ENCODE measurements at places on chromosomes 1 and 21.

DNA sequence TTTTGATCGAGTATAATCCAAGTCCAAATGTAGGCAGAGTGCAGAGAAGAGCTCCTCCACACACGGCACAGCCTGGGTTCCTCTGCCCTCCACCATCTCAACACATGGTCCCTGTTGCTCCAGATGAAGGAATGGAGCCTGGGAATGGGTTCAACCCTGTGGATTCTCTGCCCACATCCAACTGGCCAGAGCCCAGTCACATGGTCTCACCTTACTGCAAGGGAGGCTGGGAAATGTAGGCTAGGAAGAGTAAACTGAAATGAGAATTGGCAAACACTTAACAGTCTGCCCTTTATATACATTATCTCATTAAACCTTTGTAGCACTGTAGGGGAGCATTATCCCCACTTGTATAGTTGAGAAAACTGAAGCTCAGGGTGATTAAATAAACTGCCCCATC lies 60.1 kb upstream of the RAB4A start:
- DNase-seq = no peak

DNA sequence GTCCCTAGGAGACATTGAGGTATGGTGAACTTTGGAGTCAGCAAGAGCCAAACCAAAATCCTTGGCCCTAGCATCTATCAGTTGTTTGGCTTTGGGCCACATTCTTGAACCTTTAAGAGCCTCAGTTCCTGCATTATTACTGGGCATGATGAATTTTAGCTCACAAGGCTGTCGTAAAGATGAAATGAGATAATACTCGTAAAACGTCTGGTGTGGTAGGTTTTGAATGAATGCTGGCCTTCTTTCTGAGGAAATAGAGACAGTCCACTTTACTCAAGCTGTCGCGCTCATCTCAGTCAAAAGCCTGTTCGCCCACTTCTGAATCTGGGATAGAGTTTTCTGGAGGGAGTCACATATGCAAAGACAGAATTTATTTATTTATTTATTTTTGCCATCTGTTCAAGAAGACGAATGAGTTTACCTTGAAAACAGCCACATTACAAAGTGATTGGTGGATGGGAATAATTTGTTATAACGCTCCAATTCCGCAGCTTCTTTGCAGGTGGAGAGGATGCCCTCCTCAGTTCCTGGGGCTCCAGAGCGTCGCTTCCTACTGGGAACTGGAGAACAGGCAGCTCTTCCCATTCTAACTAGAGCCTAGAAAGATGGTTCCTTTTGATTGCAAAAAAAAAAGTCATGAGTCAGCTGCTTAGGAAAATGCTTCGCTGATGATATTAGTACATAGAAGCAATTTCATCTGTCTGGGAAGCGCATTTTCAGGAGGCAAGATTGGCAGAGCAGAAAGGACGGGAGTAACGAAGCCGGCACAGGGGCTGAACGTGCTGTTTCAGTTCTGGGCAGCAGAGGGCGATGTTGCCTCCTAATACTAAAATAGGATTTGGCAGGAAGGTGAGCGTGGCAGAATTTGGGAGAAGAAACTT lies 49.9 kb upstream of the CYP2J2 start:
- peak; percentile 46 for DNase-seq

DNA sequence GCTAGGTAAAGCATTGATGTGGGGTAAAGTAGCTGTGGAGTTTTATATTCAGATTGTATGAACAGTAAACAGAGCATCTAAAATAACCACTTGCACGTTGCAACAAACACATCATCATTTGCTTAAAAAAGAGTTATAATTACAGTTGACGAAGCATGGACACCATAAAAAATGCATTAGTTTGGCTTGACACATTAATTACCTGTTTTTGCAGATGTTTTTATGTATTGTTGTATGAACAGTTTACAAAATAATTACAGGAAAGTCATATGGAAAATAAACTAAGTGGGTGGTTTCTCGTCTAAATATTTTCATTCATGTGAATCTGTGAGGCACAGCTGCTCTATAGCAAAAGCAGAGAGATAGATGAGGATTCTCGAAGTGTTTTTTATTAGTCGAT lies 108.3 kb downstream of the RPS6KC1 start:
- DNase-seq = no peak

- no peak for DNase-seq
These were observed 156.0 kb upstream of the VAMP3 start for GRCh38 chr1:7615138-7615537.

GRCh38 chr1:175820456-175821025 lies 77.1 kb upstream of the TNR start:
- no peak for DNase-seq

DNA sequence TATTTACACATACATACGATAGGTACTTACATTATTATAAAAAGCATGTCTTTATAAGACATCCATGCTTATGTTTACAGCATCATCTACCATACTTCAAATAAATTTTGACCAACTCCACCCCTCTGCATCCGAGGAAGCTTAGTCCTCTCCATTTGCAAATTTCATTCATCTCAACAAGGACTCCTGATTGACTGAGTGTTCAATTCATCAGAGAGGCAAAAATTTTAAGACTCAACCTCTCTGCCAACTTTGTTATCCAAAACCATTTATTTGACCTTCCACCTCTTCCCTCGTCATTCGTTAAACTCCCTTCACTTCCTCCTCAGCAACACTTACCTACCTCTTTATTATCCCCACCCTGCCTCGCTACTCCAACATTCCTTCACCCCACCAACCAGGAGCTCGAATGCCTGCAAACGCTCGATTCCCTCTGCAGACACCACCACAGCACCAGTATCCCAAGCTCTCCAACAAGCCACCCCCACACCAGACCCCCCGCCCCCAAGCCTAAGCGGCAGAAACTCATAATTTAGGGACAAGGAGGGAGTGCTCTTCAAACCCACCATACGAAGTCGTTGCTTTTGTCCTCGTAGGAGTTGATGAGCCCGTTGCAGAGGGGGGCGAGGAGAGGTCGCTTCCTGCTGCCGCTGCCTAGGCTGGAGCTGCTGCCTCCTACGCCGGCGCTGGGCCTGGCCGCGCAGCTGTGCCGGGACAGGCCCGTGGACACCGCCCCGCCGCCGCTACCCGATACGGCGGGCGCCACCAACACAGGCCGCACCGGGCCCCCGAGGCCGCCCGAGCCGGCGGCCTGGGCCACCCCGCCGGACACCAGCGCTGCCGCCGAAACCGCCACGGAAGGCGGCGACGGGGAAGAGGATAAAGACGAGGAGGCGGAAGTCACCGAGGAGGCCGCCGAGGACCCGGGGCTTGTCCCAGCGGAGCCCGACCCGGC lies 803 bp downstream of the COP1 start:
- peak; percentile 47 for DNase-seq

DNA sequence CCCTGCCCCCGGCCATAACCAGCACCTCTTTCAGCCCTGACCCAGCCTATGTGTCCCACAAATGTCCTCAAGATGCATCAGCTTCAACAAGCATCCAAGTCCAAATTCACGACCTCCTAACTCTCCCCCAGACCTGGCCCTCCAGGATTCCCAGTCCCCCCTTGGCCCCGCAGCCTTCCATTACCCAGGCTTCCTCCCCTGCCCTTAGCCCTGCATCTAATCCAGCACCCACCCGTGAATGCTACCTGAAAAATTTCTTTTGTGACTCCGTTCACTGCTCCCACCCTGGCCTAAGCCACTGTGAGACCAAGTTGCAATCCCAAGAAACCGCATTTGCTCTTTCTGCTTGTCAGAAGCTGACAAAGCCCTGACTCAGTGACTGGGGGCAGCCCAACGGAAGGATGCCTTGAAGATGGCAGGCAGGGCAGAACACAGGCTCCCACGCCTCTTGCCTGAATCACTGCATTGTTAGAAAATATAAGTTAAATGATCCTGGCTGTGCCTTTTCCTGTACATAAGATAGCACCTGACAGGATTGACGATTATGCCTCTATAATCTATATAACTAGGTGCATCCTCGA lies 939 bp upstream of the MFAP2 start:
- no peak for DNase-seq

DNA sequence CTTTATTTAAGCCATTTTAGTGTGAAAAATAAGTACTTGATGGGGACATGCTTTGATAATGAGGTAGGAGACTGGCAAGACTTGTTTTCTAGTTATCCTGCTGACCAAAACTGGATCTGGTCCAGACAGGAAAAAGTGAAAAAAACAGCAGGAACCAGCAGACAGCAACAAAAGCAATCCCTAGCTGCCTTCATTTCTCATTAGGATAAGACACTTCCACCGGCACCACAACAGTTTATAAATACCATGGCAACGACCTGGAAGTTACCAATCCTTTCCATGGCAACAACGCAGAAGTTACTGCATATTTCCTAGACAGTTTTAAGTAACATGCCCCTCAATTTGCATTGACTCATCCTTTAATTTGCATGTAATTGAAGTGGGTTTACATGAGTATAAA lies 993.8 kb upstream of the NCAM2 start:
- DNase-seq = no peak

GRCh38 chr1:162996261-162996660 lies 72.9 kb upstream of the RGS4 start:
- no peak for DNase-seq

DNA sequence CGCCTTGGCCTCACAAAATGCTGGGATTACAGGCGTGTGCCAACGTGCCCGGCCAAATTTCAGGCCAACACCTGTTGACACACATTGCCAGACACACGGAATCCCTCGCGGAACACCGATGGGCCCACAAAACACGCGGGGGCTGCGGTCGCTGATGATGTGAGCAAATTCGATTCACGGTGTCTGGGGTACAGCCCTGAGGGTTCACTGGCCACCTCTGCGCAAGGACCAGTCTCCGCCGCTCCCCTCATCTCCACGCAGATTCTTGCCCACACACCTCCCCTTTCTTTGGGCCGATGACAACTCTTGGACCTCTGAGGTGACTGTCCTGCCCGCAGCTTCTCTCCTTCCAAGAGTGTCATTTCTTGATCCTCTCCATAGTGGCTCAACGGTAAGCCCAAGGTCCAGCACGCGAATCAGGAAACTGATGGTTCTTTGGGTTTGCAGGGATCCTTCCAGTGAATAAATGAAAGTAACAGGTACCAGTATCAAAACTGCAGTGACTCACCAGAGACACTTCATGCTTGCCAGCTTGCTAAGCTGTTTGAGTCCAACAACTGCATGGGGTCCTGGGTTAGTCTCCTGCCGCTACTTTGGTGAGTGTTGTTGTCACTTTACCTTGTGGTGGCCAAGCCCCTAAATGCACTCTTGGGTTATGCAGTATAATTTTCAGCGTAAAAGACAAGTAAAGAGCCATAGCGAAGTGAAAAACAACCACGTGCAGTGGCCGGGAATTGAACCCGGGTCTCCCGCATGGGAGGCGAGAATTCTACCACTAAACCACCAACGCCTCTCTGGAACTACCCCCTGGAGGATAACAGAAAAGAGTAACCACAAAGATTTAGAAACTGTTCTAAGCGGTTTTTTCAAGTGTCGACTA lies 11.0 kb upstream of the RNU1-3 start:
- DNase-seq = peak; percentile 59

DNA sequence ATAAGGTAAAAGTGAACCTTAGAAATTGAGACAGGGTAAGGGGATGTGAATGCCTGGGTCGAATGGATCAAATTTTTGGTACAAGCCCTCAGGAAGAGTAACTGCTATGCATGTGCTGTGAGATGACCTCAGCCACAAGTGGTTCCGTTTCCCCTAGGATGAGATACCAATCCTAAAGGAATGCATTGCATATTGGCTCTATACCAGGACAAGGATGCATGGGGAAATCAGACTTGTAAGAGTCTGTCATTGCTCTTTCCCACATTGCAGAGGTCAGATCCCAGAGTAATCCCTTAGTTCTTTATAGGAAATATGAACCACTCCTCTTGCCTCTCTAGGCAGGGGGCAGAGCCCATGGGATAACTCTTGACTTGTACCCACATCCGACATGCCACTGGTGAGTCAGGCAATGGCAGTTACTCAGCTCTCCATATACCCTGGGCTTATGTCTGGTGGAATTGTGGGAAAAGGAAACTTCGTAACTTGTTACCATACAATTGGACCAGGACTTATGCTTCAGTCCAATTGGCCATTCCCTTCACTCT lies 428.3 kb upstream of the ZRANB2 start:
- no peak for DNase-seq

- DNase-seq = no peak
These were observed 18.1 kb upstream of the PGD start for GRCh38 chr1:10380594-10381275.

DNA sequence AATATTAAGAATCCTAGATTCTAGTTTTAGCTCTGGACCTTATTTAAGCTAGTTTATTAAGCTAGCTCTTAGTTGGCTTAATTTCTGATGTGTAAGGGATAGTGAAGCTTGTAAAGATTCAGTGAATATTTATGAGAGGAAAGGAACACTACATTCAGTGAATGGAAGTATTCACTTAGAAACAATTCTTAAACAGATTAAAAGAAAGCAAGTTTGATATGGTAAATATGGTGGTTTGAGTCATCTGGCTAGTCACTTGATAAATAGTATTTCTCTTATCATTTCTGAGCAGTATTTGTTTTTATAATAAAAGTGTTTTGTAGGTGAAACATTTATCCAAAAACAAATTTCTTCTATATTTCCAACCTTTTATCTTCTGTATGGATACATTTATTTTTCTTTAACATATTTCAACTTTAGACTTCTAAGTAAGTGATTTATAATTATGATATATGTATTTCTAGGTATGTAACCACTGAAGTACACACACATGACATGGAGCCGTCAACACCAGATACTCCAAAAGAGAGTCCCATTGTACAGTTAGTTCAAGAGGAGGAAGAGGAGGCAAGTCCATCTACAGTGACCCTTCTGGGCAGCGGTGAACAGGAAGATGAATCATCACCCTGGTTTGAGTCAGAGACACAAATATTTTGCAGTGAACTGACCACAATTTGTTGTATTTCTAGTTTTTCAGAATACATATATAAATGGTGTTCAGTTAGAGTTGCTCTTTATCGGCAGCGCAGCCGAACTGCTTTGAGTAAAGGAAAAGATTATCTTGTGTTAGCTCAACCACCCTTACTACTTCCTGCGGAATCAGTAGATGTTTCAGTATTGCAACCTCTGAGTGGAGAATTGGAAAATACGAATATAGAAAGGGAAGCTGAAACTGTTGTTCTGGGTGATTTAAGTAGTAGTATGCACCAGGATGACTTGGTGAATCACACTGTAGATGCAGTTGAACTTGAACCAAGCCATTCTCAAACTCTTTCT lies 55.6 kb downstream of the SUCO start:
- no peak for DNase-seq

- DNase-seq = no peak
These were observed 414.0 kb downstream of the PRDM2 start for GRCh38 chr1:14113841-14114567.

GRCh38 chr1:62514746-62515423 lies 78.0 kb downstream of the USP1 start:
- no peak for DNase-seq

Measured in activated naive CD4-positive, alpha-beta T cell treated with anti-CD3 and anti-CD28 coated beads, Interleukin-2, amount 50 U/mL, for 16 hours (primary cell).